ENCODE measurements at places on chromosomes 16 and 17.

GRCh38 chr16:80682421-80683070 lies 121.9 kb downstream of the CDYL2 start:
- DNase-seq: peak; percentile 57

GRCh38 chr17:72110942-72111318 lies 9.9 kb upstream of the SOX9 start:
- DNase-seq: no peak

DNA sequence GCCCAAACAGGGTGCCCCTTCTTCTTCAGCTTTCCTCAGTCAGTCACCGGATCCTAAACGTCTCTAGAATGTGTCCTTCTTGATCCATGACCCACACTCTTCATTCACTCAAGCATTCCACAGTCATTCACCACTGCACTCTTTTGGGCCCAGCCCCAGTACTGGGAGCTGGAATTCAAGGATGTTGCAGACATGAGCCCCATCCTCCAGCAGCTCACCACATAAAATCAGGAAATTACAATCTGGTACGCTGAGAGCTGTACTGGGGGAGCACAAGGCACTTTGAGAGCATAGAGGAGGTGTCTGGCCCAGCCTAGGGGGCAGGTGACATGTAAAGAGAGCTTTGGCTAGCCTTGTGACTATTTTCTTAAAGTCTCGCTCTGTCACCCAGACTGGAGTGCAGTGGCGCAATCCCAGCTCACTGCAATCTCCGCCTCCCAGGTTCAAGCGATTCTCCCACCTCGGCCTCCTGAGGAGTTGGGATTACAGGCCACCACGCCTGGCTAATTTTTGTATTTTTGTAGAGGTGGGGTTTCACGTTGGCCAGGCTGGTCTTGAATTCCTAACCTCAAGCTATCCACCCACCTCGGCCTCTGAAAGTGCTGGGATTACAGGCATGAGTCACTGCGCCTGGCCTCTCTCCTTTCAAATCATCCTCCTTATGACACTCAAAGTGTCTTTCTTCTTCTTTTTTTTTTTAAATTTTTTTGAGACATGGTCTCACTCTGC lies 18.7 kb downstream of the CES4A start:
- DNase-seq: peak; percentile 20

DNA sequence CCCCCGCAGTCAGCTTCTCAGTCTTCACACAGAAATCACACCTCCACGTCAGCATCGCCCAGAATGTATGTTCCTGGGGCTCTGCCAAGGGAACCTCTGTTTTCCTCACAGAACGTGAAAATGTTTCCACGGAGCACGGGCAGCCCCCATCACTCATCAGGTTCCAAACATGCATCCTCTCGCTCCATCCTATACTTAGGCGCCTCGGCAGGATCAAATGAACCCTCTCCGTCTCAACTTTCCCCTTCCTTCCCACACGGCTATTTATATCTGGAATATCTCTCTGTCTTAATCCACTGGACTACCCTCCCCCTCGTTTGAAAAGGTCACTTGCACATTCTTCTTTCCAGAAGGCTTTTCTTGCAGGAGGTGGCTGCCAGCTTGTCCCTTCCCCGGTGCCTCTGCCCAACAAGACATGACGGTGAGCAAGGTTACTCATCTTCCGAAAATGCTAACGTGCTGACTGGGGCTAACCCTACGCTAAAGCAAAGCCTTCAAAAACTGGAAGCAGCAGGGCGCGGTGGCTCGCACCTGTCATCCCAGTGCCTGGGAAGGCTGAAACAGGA lies 21.6 kb downstream of the NXN start:
- no peak for DNase-seq

DNA sequence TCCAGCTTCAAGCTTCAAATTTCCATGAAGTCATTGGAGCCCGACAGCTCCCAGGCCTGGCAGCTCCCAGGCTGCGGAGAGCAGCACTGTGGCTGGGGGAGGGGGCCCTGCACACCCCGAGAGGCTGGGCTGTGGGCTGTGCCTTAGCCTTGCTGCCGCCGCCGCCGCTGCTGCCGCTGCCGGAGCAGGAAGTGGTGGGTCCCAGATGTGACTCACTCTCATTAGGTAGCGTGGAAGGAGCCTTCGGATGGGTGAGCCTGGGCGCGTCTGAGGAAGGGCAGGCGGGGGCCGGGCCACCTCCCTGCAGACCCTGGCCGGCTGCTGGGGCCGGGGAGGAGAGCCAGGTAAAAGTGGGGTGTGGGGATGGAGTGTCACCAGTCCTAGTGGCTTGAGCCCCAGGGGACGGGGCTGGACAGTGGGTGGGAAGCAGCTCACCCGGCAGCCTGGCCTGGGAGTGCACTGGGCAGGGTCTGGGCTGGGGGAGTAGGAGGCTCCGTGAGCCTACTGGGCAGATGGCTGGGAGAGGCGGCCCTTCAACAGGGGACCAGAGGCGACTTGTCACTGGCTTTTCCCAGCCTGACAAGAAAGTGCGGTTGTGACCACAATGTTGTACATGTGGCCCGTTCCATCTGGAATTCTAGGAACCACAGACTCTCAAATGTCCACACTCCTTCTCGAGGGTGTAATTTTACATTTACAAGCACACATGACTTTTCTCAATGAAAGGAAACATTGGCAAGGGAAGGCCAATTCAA lies at the start of gene ADCY7:
ADCY7 (plus strand) TSS at position 215 of the 755 bp plus-strand sequence. CDS start 21,629 bp downstream, outside the sequence.
- peak; percentile 81 for DNase-seq

- no peak for DNase-seq
Observed at GRCh38 chr17:30391534-30391933, 12.8 kb downstream of the CPD start.

GRCh38 chr17:8243827-8244226 lies 4.0 kb downstream of the CTC1 start:
- DNase-seq: no peak

- DNase-seq: peak; percentile 26
Observed at GRCh38 chr16:89618109-89618998, 4.9 kb downstream of the DPEP1 start.

DNA sequence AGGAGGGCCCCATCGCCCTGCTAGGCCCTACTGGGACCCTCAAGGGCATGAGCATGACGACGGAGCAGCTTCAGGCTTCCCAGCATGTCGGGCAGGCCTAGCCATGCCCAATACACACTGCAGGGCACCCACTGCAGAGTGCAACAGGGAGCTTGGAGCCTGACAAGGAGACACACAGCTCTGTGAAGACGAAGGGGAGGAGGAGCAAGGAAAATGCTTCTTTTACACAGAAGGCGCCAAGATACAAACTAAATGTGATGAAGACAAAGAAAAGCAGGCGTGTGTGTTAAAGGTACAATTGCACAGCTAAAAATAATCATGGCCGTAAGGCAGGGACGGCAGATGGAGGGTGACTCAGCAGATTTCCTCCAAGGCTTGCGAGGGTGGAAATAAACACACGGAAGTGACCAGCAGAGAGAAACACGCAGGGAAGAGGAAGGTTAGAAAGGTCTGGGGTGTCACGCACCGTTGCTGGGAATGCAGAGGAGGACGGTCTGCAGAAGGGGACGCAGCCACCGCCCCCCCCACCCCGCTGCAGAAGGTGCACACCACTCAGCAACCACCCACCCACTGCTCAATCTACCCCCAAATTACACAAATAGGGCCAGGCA lies 108.5 kb downstream of the ZNF778 start:
- peak; percentile 84 for DNase-seq

- no peak for DNase-seq
Observed at GRCh38 chr17:63991611-63992010, 6.5 kb upstream of the PRR29 start.

GRCh38 chr16:22843856-22844255 lies 29.9 kb downstream of the HS3ST2 start:
- peak; percentile 2 for DNase-seq

DNA sequence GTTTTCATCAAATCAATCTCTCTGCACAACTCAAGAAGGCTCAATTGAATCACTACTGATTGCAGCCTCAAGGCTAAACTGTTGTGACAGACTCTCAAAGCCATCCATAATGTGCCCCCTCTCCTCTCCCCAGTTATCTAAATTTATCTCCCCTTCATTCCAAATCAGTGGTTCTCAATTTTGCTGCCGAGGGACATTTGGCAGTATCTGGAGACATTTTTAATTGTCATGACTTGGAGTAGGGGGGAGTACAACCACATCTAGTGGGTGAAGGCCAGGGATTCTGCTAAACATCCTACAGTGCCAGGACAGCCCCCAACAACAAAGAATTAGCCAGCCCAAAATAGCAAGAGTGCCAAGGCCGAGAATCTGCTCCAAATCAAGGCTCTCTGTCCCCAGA lies 9.1 kb downstream of the USP31 start:
- no peak for DNase-seq

GRCh38 chr17:53971361-53971760 lies 148.6 kb downstream of the KIF2B start:
- no peak for DNase-seq

GRCh38 chr17:78992542-78993212 lies 13.0 kb upstream of the LGALS3BP start:
- no peak for DNase-seq

DNA sequence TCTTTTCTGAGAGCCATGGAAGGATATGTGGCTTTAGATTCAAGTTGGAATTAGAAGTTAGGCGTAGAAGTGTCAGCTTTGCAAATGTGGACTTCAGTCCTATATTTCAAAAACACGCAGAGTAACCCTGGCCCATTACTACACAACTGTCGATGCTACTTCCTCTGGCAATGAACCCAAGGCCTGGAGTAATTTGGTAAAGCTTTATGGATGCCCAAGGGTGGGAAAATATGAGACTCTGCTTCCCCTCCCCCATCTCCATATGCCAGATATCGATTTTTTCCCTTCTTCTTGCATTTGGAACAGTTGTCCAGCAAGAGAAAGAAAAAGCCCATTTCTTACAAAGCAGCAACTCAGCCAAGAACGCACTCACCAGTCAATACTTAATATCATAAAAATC lies 2.9 kb upstream of the MAP1LC3B start:
- DNase-seq: no peak

GRCh38 chr17:7260651-7261378 lies 1.5 kb downstream of the CLDN7 start:
- no peak for DNase-seq

- no peak for DNase-seq
Observed at GRCh38 chr17:68094481-68095078, 59.0 kb downstream of the KPNA2 start.

GRCh38 chr16:27181019-27181790 lies 22.1 kb upstream of the KDM8 start:
- DNase-seq: no peak

- peak; percentile 47 for DNase-seq
Observed at GRCh38 chr16:3467921-3468320, 24.4 kb downstream of the NAA60 start.

DNA sequence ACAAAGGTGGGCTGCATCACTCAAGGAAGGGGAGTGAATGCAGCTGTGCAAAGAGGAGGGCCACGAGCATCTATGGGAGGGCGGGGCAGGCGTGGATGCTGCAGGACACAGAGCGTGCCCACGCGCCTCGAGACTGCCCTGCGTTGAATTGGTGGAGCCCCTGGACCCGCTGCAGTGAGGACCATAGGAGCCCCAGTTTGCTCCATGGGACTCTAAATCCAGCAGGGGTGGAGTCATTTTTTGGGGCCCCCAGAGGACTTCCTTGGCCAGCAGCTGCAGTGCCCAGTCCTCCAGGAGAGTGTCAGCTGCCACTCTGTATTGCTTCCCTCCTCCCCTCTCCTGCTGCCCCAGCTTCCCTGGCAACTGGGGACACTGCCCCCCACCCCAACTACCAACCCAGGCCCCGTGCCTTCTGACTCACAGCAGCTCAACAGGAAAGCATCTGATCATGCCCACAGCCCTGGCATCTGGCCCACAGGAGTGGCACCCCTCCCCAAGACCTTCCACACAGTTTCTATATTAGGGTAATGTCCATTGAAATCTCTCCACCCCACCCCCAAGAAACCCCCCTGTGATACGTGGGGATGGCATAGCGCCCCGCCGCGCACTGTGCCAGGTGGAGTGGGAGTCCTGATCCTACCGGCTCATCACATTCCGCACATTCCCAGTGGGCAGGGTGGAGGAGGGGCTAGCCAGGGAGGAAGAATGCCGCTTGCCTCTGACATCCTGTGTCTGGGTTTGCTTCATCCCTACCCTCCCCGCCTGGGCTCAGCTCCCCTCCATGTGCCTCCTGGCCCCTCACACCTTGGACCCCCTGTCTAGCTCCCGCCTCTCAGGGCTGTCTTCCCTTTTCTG lies 27.8 kb upstream of the ITGA3 start:
- DNase-seq: peak; percentile 49

- DNase-seq: no peak
Observed at GRCh38 chr16:13376174-13376573, 474.8 kb downstream of the SHISA9 start.

DNA sequence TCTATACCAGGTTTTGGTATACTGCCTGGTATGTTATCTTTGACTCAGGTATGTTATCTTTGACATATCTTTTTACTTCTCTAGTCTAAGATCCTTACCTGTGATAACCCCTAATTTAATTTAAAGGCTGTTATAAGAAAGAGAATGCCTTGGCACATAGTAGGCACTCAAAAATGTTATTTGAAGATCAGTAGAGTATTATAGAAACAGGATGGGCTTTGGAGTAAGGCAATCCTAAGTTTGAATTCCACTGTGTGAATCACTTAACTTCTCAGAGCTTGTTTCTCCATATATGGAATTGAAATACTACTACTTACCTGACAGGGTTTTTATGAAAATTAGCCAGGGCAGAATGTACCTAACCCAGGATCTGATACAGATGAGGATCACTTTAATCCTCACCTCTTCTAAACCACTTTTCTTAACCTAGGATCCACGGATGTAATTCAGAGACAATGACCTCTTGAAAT lies 1.2 kb downstream of the BRIP1 start:
- no peak for DNase-seq

- peak; percentile 26 for DNase-seq
Observed at GRCh38 chr16:592518-593306, 2.8 kb downstream of the RAB40C start.

DNA sequence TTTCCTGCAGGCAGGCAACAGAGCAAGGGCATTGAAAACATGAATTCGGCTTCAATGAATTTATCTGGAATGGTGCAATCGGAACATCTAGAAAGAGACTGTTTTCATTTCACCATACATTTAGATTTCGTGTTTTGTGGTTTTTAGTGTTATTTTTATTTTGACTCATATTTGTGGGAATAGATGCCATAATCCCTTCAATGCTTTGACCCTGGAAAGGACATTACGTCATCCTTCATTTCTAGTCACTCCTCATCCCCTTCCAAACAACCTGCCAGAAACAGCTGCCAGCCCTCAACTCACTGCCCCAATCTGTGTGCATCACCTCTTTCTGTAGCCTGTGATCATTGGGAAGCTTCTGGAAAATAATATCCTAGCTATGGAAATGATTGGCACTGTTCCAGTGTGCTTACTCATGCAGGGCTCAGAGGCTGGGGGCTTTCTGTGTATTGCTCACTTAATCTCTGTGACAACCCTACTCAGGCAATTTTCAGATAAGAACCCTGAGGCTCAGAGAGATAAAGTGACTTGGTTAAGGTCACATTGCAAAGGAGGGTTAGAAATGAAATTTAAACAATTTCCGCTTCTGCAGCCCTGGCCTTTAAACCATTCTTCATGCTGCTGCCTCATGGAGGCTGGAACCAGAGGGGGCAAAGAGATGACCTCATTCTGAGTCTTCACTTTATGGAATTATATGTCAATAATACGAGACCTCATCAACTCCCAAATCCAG lies 9.5 kb upstream of the KSR1 start:
- peak; percentile 99 for DNase-seq
